CD4-positive, alpha-beta T cell treated with Interleukin-6 for 4 hours (primary cell): ENCODE measurements at places on chromosomes 7 and 10.
A peak's percentile ranks its signal among the peaks of the same experiment; 100 is the strongest.

- DNase-seq: no peak
These were observed 431.8 kb downstream of the RPS24 start for GRCh38 chr10:78465431-78465830.

DNA sequence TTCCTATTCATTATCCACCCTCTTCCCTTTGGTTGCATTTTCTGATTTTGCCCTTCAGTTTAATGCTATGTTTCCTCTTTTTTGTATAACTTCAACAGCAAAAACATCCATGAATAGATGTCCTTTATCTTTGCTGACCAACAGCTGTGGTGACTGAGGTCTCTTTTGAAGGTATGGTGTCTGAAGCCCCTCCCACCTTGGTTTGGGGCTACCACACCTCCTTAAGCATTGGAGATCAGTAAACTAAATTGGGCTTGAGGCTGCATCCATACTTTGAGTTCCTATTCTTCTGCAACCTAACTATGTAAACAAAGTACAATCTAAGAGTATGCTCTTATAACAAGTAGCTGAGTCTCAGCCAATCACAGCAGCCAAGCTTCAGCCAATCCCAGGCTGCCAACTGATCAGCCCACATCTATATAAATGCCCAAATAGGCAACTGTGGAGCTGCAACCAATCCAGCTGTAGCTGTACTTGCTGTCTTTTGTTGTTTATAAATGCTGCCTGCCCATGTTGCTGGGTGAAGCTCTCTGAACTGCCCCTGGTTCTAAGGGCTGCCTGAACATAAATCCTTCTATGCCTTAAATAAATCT, 69.4 kb upstream of the PDLIM1 start:
- DNase-seq: no peak

GRCh38 chr7:87993269-87993668, 59.2 kb downstream of the ADAM22 start:
- no peak for DNase-seq

DNA sequence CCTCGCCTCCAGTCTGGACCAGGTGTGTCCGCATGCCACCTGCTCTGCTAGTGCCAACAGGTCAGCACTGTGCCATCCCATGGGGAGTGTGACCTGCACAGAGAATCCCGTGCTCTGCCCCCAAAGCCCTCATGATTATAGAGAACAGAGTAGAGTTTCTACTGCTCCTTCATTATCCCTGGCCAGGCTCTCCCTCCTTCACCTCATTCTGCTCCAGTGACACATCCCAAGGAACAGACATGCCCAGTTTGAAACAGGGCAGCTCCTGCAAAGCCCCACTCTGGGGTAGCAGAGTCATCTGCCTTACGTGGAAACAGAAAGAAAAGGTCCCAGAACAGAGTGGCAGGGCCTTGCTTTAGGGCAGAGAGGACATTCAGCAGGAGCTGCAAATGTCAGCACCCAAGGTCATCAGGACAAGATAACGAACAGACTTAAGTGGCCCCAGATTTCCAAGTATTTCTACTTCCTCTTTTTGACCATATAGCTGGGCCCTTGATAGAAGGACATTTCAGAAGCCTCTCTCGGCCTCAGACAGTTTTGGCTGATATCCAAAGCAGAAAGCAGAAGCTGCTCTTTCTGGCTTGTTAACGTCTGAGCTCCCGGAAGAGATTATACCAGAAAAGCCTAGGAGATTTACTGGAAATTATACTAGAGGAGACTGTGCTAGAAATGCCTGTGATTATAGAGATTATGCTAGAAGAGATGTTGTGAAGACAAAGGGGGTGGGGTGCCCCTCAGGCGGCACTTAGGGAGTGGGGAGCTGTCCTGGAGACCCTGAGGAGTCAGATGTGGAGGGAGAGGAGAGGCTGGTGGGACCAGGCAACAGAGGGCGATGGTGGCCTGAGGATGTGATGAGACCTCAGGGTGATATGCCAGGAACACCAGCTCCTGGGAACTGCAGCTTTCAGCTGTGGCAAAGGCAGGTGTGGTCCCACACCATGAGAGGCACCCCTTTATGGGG, 12.6 kb downstream of the TMEM176B start:
- DNase-seq: no peak

DNA sequence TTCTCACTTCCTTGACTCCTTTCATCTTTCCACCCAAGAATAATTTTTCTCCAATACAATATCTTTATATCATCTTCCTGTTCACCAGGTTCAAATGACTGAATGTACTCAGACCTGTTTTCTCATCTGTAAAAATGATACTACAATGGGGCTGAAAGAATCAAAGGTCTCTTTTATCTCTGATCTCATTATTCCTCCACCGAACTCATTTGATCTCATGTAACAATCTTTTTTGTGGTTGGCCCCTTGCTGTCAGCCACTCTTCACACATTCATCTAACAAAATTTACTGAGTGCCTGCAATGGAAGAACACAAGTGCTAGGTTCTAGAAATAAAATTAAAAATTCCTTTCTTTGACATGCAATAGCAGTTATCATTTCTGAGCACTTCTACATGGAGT, 65.0 kb downstream of the GRM8 start:
- DNase-seq: no peak

DNA sequence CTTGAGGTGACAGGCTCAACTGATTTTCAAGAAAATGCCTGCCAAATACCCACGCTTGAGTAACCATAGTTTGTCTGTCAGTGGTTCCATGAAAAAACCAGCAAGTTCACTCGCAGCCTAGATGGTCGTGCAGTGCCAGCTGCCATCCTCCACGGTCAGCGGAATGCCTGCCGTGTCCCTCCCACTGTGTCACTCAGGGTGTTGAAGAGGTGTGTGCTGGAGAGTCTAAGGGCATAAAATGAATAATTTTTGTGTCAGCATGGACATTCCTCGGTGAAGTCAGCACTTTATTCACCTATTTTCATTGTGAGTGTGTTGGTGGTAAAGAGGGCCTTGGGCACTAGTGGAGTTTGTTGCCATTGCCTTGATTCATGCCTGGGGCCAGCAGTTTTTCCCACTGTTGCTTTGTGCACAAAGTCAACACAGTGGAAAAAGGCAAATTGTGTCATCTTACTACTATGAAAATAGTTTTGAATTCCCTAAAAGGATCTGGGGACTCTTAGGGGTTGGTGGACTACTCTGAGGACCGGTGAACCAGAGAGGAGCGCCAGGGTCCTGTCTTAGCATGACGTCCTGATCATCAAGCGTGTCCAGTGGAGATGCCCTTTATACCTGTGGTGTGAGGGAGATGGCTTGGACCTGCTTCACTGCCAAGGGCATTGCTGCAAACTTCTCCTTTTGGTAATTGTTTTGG, 17.6 kb downstream of the MINDY4 start:
- DNase-seq: no peak

DNA sequence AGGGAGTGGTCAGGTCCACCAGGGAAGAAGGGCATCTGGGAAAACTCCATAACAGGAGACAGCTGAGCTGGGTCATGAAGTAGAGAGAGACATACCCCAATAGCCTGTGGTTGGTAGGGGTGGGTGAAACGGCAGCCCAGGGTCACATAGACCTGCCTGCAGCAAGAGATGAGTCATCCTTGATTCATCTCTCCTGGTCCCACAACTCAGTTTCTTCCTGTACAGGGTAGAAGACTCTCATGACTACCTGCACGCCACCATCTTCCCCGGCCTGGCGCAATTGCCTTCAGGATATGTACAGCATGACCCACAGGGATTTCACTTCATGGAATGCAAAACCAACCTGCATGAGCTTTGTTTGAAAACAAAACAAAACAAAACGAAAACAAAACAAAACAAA, 45.1 kb upstream of the ADAM12 start:
- peak; percentile 10 for DNase-seq

GRCh38 chr7:114588506-114588905, 173.9 kb downstream of the FOXP2 start:
- no peak for DNase-seq

GRCh38 chr7:79284211-79284610, 169.3 kb downstream of the MAGI2 start:
- DNase-seq: no peak

GRCh38 chr10:29635711-29636144, 957 bp upstream of the SVIL start:
- peak; percentile 9 for DNase-seq

GRCh38 chr7:151902311-151902710, 25.4 kb upstream of the PRKAG2 start:
- DNase-seq: no peak

GRCh38 chr7:341841-342638, 52.1 kb downstream of the FOXL3 start:
- no peak for DNase-seq

DNA sequence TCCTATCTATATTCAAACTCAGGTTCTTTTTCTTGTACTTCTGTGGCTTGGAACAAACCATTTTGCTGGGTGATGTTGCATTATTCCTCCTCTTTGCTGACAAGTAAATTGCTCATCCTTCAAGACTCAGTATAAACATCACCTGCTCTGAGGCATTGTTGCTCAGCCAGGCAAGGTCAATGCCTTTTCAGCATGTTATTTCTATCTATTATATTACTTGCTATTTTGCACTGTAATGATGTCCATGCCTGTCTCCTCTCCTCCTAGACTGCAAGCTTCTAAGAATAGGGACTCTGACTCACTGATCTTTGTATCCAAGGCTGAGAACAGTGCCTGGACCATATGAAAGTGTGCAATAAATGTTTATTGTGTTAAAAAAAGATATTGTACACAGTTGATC, 293.8 kb downstream of the RNLS start:
- DNase-seq: no peak

DNA sequence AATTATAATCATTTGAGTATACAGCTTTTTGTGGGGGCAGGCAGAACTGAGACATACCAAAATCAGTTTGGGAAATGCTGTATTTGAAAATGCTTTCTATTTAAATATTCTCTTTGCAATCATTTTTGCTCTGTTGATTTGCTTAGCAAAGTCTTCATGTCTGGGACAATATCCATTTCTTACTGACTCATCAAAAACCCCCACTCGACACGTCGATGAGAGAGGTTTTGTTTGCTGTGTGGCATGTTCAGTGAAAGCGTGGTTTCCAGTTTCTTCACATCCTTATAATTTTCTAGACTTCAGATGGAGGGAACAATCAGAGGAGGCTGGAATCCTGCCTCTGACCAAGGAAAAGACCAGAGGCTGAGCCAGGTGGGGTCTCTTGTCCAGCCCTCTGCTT, 28.9 kb downstream of the HTRA1 start:
- no peak for DNase-seq

GRCh38 chr7:136870866-136871487, 2.5 kb downstream of the CHRM2 start:
- DNase-seq: no peak

GRCh38 chr10:61975391-61975932, 74.0 kb downstream of the ARID5B start:
- no peak for DNase-seq

- no peak for DNase-seq
These were observed 21.3 kb upstream of the ELN start for GRCh38 chr7:74006451-74007241.
